ENCODE measurements at places on chromosomes 7 and 10.

- DNase-seq, result no peak
Measured at GRCh38 chr7:55657654-55658053, 85.4 kb upstream of the VOPP1 start.

DNA sequence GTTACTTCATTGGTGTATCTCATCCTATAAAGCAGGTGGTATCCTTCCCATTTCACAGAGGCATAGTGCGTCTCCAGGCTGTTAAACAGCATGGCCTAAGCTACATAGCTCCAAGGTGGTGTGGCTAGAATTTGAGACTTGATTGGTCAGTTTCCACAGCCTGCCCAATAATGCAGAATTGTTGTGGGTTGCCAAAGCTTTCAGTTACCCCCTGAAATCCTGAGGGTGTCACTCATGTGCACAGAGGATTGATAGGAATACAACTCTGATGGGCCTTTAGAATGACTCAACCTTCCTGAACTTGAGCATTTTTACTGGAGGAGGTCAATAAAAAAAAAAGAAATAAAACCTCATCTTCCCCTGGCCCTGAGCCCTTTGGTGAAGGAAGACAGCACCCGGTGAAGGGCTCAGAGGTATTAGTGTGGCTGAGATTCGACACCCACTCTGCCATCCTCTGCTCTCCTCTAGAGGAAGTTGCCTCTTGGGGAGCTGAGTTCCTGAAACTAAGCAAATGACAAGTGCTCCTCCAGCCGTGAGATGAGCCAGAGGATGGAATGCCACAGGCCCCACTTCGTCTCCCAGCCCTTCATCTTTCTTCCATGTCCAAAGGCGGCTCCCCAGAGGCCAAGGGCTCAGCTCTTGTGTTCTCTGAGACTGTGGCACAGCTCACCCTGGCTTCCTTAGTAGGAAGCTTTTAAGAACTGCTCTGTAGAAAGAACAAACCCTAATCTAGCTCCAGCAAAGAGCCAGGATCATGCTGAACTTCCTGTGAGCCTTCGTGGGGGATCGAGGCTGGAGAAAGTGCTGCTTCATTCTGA is 1.0 kb downstream of the ACSL5 start:
- no peak for DNase-seq

DNA sequence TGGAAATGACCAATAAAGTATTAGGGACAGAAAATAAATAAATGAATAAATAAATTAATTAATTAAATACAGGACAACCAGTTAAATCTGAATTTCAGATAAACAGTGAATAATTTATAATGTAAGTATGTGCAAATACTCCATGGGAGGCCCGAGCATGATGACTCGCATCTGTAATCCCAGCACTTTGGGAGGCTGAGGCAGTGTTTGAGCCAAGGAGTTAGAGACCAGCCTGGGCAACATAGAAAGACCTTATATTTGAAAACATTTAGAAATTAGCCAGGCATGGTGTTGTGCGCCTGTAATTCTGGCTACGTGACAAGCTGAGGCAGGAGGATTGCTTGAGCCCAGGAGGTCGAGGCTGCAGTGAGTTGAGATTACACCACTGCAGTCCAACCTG is 123.7 kb downstream of the CUL2 start:
- no peak for DNase-seq

GRCh38 chr7:155764438-155764793 is 47.8 kb downstream of the SHH start:
- no peak for DNase-seq

DNA sequence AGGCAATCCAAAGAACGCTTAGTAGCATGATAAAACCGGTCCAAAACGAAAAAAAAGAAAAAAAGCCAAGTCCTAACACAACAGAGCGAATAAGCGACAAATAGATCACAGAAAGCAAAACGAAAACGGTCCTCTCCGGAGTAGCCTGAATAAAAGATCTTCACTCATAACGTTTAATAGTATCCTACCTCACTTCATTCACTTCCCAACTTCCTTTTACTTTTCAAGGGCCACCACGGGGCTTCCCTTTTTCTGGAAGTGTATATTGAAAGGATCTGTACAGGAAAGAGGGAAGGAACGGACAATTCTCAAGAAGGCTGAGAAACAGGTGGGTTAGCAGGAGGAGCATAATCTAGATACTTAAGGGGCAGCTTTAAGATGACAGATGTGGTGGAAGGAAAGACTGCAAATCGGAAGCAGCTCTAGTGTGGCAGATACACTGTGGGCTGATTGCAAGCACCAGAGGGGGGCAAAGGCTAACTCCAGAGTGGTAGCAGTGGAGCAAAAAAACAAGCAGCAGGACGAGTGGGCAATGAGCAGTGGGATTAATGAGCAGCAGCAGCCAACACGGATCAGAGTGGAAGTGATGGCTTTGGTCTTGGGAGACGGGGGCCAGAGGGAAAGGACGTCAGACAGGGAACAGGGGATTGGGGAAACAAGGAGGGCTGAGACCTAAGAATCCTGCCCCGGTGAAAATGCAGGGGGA is 866 bp downstream of the CNOT4 start:
- DNase-seq, result no peak

DNA sequence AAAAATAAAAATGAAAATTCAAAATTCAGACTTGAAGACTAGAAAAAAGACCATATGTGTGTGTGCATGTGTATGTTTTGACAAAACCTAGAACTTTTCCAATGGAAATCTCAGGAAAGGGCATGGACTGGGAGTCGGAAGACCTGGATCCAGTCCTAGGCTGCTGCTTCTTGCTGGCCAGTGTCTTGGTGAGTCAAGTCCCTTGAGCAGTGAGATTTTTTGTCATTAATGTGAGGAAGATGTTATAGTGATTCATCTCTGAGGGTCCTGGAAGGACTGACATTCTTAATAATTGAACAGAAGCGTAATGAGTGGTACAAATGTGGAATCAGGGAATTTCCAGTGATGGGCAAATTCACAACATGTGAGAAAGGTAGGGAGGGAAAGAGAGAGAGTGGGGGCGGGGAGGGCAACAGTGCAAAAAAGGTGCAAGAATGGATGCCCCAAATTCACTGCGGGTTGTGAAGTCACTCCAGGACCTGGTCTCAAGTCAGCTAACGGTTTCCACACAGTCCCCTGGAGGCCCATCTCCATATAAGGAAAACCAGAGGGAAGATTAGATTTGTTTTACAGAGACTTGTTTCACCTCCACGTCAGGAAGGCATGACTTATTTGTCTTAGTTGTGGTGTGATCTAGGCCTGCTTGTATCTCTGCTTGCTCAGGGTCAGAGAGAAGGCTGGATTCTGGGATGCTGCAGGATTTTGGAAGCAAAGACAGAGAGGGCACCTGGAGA is 201.7 kb downstream of the BUB3 start:
- no peak for DNase-seq

DNA sequence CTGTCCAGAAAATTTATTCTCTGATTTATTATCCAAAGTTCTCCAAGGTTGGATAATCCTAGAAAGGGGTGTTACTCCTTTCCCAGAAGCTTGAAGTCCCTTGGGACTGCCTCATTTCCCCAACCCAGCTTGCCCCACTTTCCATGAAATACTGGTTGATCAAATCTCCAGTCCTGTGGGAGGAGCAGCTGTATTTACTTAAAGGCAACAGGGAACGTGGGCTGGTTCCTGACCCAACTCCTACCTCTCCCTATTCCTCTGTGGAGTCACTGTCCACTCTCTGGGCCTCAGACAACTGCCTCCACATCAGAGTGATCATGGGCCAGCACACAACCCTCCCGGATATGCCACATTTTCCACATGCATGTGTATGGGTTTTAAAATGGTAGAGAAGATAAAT is 166.2 kb upstream of the PRR15 start:
- DNase-seq, result no peak

DNA sequence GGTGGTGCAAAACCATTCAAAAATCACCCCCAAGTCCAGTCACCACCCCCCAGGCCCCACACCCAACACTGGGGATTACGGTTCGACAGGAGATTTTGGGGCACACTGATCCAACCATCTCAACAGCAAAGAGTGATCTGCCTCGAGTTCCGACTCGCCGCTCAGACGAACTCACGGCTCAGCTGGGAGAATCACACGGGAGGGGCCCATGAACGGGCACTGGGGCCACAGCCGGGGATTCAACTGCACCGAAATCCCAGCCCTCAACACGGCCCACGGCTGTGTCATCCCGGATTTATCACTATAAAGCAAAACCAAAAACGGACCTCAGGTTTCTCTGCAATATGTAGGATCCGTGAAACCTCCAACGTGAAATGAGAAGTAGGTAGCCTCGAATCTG is 460.0 kb downstream of the DNAJB6 start:
- no peak for DNase-seq

DNA sequence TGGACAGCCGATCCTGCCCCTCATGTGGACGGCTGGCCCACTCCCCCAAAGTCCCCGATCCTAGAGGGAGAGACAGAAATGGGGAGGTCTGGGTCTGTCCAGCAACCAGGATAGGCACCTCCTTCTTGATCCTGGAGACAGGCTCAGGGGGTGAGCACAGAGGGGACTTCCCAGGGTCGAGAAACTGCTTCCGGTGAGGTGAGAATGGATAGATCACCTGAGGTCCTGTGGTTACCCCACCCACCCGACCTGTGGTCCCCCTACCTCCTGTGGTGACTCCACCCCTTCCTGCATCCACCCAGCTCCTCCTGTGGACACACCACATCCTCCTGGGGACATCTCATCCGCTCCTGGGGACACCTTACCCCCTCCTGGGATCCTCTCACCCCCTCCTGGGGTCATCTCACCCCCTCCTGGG is 27.4 kb upstream of the RASGEF1A start:
- no peak for DNase-seq

GRCh38 chr10:114694752-114695151 is 36.7 kb upstream of the ABLIM1 start:
- no peak for DNase-seq

DNA sequence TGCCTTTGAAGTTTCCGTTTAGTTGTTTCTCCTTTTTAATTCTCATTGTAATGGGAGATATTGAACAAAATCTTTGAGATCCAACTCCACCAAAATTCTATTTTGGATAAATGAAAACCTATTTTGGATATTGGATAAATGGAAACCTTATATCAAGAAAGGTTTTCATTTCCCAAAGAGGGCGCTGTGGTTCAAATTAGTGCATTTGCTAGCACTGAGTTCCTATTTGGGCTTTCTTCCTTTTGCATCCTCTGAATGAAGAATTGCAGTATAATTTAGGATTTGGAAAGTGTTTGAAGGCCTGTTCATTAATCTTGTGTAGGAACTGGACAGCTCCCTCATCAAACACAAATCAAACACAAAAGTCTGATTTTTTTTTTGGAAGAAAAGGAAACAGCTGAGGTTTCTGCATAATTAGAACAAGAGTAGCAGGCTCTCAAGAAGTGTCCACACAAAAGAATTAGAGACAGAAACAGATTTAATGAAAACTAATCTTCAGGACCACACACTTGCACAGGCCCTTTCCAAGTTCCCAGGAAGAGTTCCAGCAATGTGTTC is 80.8 kb upstream of the KLF14 start:
- no peak for DNase-seq

DNA sequence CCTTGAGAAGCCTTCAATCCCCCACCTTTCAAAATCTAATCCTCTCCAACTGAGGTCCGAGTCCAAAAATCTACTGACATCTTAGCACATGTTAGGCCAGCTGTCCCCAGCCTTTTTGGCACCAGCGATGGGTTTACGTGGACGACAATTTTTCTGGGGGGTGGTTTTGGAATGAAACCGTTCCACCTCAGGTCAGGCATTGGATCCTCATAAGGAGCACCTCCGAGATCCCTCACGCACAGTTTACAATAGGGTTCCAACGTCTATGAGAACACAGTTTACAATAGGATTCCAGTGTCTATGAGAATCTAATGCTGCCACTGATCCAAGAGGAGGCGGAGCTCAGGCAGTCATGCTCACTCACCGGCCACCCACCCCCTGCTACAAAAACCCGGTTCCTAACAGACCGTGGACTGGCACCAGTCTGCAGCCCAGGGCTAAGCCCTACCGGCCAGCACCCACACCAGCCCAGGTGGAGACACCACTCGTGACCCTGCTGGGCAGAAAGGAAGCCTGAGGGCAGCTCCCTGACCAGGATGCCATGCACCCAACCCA is 107.6 kb downstream of the DIP2C start:
- DNase-seq, result no peak

GRCh38 chr7:134722786-134723322 is 56.6 kb upstream of the CALD1 start:
- DNase-seq, result no peak

- DNase-seq, result no peak
Measured at GRCh38 chr10:97683556-97684367, 3.3 kb downstream of the AVPI1 start.

DNA sequence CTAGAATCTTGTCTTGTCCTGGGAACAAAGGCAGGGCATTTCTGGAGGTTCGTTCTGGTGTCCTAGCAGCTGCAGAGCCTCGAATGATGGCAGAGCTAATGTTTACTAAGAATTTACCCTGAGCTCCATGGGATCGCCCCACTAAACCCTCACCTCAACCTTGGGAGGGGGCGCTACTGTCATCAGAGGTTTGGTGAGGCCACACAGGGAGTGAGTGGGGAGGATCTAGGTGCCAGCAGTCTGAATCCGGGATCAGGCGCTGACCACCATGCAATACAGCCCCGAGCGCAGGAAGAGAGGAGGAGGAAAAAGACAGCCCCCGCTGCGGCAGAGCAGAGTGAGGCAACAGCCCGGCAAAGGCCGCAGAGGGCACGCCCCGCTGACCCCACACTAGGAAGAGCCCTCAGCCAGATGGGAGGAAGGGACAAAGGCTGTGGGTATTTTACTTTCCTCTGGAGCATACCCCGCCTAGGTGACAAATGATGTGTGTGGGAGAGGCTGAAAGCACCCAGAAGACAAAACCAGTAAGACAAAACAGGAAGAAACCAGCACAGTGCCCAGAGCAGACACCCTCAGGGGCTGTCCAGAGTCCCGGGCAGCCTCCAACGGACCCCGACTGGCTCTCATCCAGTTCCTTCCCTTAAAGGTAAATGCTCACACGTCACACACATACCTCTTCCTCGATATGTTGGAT is 103.5 kb downstream of the FAM53B start:
- no peak for DNase-seq

GRCh38 chr10:688312-689120 is 952 bp downstream of the DIP2C start:
- DNase-seq, result no peak

GRCh38 chr7:22724861-22725260 is 2.1 kb upstream of the IL6 start:
- no peak for DNase-seq

GRCh38 chr7:111089822-111090426 is 1.0 kb upstream of the LRRN3 start:
- DNase-seq, result no peak

DNA sequence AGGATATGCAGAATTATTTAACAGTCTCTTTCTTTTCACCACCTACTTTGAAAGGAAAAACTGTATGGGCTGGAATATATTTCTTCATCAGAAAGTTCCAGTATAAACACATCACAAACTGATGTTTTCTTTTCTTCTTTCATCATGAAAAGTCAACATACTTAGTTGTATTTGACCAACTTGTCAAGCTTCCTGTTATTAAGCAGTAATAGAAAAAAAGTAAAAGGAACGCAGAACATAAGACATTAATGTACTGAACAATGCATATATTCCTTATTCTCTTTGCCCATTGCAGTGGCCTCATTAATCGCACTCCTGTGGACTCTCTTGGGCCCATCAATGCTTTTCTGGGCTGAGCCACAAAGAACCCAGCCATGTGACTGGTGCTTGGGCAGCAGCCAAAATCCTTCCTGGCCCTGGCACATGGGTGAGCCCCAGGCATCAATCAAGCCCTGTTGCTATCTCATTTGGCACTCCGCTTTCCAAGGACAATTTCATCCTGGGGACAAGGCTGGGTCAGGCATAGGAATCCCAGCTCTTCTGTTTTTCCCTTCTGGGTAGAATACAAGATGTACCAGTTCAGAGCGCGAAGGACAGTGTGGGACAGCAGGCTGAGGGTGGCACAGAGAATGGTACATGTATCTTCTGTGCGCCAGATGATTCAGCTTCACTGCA is 42.3 kb downstream of the RHOBTB1 start:
- no peak for DNase-seq
